ENCODE measurements at places on chromosomes 5 and 9.

DNA sequence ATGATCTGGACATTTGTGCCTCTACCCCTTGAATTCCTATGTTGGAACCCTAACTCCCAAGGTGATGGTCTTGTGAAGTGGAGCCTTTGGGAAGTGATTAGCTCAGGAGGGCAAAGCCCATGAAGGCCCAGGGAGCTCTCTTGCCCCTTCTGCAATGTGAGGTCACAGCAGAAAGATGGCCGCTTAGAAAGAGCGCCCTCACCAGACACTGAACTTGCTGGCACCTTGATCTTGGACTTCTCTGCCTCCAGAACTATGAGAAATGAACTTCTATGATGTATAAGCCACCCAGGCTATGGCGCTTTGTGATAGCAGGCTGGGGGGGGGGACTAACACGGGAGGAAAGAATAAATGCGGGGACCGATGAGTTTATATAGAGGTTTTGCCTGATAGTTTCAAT is 45.3 kb downstream of the AGXT2 start:
- DNase-seq: no peak

DNA sequence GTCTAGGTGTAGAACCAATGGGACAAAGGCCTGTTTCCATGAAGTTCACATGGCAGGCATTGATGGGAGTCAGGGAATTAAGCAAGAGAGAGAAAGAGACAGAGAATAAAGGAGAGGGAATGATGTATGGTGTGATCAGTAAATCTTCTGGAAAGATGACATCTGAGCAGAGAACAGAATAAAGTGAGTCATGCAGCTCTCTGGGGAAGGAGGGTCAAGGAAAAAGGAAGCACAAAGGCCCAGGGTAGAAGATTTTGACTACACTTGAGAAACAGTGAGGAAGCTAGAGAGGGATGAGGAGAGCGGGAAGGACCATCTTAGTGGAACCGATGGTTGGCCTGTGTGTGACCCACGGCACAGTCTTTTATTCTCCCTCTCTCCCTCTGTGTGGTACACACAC is 425.9 kb downstream of the SPOCK1 start:
- DNase-seq: no peak

DNA sequence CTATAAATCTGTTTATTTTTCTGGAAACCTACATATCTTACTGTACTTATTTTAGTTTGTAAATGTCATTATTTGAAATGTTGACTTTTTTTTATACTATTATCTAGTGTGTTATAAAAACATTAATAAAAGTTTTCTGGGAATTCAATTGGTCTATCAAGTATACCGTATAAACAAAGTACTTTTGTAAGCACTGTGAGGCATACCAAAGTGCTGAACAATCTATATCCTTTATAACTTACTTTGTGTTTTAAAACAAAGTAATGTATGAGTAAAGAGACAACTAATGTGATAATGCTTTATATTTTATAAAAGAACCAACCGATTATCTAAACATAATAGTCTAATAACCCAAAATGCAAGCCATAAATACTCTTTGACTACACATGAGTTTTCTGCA is 23.1 kb downstream of the EDIL3 start:
- no peak for DNase-seq

- DNase-seq: peak; percentile 57
These were observed 7.8 kb downstream of the EXOSC2 start for GRCh38 chr9:130701059-130702022.

GRCh38 chr9:71270554-71270953 is 149.1 kb upstream of the TRPM3 start:
- no peak for DNase-seq

- no peak for DNase-seq
These were observed 126.2 kb upstream of the DPYSL3 start for GRCh38 chr5:147635882-147636728.

GRCh38 chr5:129912601-129913255 is 8.5 kb downstream of the CHSY3 start:
- no peak for DNase-seq

GRCh38 chr5:151733358-151734063 is 24.9 kb downstream of the ATOX1 start:
- DNase-seq: no peak

- DNase-seq: no peak
These were observed 11.1 kb upstream of the CAST start for GRCh38 chr5:96651047-96651446.

DNA sequence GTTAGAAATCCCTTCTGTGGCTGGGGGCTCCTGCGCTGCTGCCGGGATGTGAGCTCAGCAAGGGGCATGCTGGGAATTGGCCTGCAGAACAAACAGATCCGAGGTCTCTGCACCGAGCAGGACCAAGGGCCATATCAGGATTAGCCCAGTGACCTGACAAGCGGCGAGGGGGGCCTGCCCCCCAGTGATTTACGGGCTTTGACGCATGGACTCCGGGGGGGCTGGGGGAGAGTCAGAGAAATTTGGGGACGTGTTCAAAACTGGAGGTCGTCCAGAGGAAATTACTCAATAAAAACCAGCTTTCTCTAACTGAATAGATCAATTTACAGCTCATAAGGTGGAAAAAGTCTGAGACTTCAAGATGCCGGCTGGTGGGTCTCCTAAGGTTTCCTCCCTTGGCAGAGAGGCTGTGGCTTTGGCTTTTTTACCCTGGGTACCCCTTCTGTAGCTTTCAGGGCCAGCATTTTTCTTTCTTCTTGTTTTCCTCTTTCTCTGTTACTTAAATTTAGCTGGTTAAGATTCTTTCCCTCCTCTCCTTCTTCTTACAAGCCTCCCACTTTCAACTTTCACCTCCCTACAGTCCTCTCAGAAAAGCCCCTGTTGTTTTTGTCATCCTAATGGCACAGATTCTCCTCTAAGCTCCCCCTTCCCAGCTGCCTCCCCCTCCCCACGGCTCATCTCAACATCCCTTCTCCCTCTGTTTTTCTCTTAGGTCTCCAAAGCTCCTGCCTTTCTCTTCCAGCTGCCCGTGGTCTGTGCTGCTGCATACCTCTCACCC is 551.0 kb downstream of the CCDC171 start:
- no peak for DNase-seq

DNA sequence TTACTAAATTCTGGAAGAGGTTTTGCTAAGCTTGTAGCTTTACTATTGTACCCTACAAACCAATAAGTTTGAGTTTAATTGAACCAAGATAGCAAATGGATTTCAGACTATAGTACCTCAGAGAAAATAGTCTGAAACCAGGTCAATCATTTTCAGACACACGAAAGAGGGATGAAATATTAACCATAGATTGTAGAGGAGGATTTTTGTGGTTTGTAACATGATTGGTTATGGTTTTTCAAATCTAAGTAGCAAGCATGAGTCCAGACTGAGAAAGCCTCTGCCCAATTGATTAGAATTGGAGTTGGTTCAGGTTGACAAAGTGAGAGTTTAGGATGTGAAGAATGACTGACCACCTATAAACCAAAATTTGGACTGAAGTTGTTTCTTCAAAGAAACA is 562.7 kb upstream of the DMAC1 start:
- no peak for DNase-seq

DNA sequence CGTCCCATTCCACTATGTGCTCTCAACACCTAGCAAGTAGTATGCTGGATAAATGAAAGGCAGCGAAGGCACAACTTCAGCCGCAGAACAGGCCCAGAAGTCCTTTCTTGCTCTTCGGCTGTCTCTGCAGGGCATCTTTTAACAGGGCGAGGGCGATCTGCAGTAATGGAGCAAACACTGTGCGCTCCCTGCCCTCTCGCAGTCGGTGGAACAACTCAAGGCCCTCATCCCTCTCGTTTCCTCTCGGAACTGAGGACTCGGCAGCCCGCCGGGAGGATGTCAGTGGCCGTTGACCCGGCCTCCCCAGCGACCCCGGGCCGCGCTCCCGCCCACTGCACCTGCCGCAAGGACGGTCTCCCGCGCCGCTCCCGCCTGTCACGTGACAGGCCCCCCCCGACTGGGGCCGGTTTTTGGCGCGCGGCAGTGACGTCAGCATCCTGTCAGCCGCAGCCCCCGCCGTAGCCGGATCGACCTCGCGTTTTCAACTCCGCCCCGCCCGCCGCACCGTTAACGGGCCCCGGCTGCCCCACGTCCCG is 1.1 kb downstream of the ZNF367 start:
- DNase-seq: peak; percentile 87

DNA sequence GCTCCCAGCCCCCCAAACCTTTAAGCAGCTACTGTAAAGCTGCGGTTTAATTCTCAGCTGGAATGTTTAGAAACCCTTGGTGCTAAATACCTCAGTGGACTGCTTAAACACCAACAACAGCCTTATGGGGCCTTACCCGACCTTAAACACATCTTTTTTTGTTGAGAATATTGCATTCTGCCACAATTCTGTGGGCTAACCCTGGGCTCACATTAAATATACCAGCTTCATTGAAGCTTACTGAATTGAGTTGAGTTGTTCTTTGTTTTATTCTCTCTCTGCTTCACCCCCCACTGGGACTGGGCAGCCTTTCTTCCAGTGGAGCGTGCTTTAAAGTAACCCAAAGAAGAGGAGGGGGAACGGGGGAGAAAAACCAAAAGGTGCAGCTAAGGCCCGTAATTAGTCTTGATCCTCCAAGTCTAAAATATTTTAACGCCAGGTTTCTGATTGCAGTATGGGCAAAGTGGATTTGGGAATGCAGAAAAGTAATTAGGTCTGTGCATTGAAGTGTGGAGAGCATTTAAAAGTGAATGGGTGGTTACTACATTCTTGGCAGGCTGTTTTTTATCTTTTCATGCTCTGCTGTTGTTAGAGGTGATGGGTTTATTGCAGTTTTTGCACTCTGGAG is 281.2 kb downstream of the NR2F1-AS1 start:
- no peak for DNase-seq

DNA sequence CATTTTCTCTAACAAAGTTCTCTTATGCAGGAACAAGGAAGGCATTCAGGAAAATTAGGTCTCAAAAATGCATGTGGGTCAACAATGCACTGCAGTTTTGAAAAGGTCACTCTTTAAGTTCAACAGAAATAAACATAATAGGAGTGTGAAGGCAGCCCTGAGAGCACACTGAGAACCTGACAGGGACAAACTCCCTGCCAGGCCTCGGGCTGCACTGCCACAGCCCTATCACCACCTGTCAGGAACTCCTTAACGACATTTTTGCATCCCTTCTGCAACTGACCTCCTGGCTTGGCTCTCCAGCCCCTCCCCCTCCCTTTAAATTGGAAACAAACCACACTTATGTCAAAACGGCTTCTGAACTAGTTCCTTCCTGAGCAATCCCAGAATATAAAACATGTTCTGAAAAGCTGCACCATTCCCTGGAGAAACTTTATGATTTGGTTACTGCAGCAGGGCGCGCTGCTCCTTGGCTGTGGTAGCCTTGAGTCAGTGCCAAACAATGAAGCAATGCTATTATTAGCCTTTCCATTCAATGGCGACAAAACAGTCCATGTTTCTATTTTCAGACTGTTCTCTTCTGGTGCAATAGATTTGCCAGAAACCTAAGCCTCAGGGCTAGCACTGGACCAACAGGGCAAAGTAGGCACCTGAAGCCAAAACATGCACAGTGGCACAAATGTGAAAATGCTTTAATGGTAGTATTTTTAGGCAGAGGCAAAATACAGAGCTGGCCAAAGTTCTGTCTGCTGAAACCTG is 160.1 kb upstream of the ZNF608 start:
- DNase-seq: no peak
